Mesenteric fat pad (tissue), 1 donor: ENCODE measurements at places on chromosomes 5 and 9. TPM values are rescaled to one million over a fixed set of nuclear protein-coding genes. Genes with fewer than 3 reads are reported as not detected.

The TENT4A gene
- total RNA-seq, result 29.8 TPM

The CDKN2A gene
- total RNA-seq, result 4.2 TPM

The GPR151 gene
- total RNA-seq, result not detected

The IFNE gene
- total RNA-seq, result not detected

The FAM151B gene
- 4.0 TPM for total RNA-seq

The PAPPA gene
- total RNA-seq, result 5.7 TPM

The OR1J2 gene
- not detected for total RNA-seq

The GABRA6 gene
- not detected for total RNA-seq

The ZBTB5 gene
- total RNA-seq, result 5.6 TPM

DNA sequence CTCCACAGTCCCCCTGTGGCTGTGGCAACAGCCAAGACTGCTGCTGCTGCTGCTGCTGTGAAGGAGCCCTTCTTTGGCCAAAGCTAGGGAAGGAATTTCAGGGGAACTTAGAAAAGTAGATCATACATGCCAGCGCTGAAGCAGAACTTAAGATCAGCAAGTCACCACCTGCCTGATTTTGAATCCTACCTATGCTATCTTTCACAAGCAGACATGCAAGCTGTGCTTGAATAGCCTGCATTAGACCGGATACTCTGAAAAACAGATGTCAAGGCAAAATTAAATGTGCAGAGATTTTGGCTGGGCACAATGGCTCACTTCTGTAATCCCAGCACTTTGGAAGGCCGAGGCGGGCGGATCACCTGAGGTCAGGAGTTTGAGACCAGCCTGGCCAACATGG lies 99.3 kb upstream of the ZNF366 start:
- DNase-seq, result no peak

GRCh38 chr5:117551236-117551635 lies 976.6 kb upstream of the SEMA6A start:
- DNase-seq, result no peak

- DNase-seq, result peak; percentile 45
Observed at GRCh38 chr9:126147186-126147935, 179.3 kb upstream of the MVB12B start.

DNA sequence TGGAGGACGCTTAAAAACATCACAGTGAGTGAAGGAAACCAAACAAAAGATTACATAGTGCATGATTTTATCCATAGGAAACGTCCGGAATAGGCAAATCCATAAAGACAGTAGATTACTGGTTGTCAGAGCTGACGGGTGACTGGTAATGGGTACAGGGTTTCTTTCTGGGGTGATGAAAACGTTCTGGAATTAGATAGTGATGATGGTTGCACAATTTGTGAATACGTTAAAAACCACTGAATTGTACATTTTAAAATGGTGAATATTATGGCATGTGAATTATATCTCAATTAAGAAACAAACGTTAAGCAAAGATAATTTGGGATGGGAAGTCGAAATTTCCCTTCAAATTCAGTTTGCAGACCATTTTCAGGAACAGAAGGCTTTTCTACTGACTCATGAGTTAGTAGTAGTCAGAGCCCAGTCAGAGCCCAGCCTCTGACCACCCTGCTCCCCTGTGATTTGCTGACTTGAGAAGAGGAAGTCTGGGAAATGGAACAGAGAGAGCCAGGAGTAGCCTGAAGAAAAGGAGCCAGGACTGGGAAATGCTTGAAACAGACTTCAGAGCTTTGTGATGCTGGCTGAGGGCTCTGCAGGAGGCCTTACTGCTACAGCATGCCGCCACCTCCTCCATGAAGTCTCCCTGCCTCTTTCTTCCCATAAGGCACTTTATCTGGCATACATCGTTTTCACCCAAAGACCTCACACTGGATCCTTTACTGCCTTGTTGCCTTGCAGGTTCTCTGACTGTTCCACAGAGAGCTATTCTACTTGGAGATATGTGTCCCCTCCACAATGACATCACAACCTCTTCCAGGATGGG lies 46.4 kb upstream of the CTNNA1 start:
- no peak for DNase-seq

- no peak for DNase-seq
Observed at GRCh38 chr9:81629440-81629839, 59.9 kb downstream of the TLE1 start.

- DNase-seq, result no peak
Observed at GRCh38 chr9:99269416-99269815, 47.3 kb downstream of the SEC61B start.

- DNase-seq, result no peak
Observed at GRCh38 chr9:4553951-4554381, 63.7 kb downstream of the SLC1A1 start.

- DNase-seq, result no peak
Observed at GRCh38 chr5:134647750-134648424, 698 bp upstream of the SEC24A start.

DNA sequence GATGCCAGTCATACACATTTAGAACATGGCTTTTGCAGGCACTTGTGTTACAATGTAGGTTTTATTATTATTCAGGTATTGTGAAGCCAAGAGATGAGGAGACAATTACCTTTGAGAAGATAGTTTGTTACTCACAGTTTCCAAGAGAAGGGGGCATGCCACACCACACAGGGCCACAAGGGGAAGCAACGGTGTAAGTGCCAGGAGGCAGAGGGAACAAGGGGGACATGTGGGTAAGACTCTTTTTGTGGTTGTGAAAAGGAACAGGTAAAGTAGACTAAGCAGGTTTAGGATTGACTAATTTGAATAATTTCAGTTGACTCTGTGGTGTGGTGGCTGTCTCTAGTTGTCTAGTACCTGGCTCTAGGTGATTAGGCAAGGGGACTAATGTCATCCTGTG lies 191.2 kb downstream of the TRPM6 start:
- no peak for DNase-seq
